Upper lobe of left lung (tissue), 6 donors: ENCODE measurements at places on chromosomes 1 and 21. TPM values are rescaled to one million over a fixed set of nuclear protein-coding genes. Genes with fewer than 3 reads are reported as not detected.

The HHIPL2 gene
- not detected for total RNA-seq

The CCDC27 gene
- not detected for total RNA-seq

The SLC1A7 gene
- 1.1 TPM for total RNA-seq

The CELF3 gene
- total RNA-seq, result not detected

The BNIPL gene
- total RNA-seq, result 213 TPM

The RIPK4 gene
- total RNA-seq, result 18.6 TPM

The BSND gene
- under 0.01 TPM for total RNA-seq

The OXCT2 gene
- 2.8 TPM for total RNA-seq

The GPR3 gene
- 0.39 TPM for total RNA-seq

The IFI6 gene
- total RNA-seq, result 436 TPM

The IGSF8 gene
- total RNA-seq, result 43.8 TPM

The TLR5 gene
- total RNA-seq, result 4.1 TPM

The ADAMTS1 gene
- 37.9 TPM for total RNA-seq

The WNT3A gene
- 4.0 TPM for total RNA-seq

The RNU1-2 gene
- total RNA-seq, result under 0.01 TPM

The ANXA9 gene
- total RNA-seq, result 1.1 TPM

The CD2 gene
- 23.5 TPM for total RNA-seq

The ANKRD35 gene
- total RNA-seq, result 1.5 TPM

The LCE3D gene
- not detected for total RNA-seq

The ARMH1 gene
- 14.0 TPM for total RNA-seq

The TMPRSS3 gene
- total RNA-seq, result 8.1 TPM

The HTR6 gene
- total RNA-seq, result not detected

The CACNA1S gene
- not detected for total RNA-seq

The RXFP4 gene
- not detected for total RNA-seq

The PDZK1 gene
- not detected for total RNA-seq

The CHIA gene
- total RNA-seq, result 1.1 TPM
